ENCODE measurements at places on chromosomes 2 and 18.

GRCh38 chr2:234555616-234556249 is 58.9 kb upstream of the ARL4C start:
- no peak for DNase-seq

GRCh38 chr18:48302736-48303135 is 106.4 kb downstream of the ZBTB7C start:
- DNase-seq = no peak

DNA sequence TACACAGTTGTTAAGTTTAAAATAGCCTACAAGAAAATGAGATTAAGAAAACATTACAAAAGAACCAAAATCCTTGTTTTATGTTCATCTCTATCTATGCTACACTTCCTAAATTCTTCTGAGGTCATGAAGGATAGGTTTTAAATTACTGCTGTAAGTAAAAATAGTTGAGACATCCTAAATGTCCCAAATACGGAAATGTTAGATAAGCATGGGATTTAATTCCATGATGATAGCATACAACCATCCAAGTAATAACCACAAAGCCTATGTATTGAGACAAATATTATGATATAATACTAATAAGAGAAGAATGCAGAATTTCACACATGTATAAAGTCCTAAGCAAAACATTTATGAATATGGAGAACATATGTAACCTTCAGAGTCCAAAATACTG is 34.1 kb downstream of the PIEZO2 start:
- DNase-seq = no peak

DNA sequence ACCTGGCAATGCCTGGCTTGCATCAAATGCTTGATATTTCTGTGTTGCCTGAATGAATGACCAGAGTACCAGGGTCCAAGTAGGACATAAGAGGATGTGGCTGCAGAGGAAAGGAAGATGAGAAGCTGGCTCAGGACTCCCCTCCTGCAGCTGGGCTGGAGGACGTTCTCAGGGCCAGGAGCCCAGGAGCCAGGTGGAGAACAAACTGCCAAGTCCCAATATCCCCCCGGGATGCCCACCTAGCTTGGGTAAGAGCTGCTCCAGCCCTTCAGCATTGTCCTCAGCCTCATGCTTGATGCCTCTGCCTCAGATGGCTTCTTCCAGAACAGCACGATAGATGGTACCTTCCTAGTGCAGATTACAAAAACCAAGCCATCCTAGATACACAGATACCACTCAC is 8.6 kb upstream of the ATP6V1B1 start:
- no peak for DNase-seq

- DNase-seq = no peak
These were observed 149.7 kb downstream of the TFCP2L1 start for GRCh38 chr2:121135168-121135853.

DNA sequence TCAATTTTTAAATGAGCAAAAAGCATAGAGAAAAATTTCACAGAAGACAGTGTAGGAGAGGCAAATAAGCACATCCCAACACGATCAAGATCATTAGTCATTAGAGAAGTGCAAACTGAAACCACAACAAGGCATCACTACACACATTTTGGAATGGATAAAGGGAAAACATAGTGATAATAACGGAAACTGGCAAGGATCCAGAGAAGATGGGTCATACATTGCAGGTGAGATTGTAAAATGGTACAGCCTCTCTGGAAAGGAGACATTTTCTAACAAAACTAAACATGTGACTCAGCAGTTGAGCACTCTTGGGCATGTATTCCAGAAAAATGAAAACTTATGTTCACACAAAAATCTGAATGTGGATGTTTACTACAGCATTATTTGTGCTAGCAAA is 98.3 kb upstream of the TMEM17 start:
- no peak for DNase-seq
